ENCODE measurements at places on chromosomes 1 and 21.

DNA sequence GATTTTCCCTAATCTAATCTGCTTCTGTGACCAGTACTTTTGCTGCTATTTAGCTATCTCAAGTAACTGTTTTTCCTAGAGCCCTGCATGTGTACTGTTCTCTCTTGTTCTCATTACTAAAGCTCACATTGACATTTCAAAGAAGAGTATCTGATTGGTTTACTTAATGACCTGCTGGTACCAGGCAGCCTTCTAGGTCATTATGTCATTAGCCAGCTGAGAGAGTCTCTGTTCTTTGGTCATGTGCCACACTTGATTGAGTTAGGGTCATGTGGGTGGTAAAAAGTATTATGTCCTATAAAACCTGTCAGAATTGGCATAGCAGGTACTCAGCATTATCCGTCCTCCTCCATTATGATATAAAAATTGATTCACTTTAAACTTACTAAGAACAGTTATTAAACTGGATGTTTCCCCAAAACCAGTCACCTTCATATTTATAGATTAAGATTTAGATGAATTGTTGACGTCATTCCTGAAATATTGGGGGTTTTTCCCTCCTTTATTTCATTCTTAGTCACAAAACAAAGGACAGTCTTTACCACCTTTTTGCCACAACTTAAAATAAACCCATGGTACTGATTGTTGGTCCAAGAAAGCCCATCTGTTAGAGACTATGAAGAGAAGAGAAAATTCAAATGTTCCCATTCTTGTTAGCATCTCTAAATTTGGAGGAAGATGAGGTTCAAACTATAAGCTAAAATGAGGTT, 22.2 kb downstream of the FNDC5 start:
- no peak for DNase-seq

GRCh38 chr1:83075107-83075506, 923.8 kb downstream of the TTLL7 start:
- no peak for DNase-seq

GRCh38 chr1:177133977-177134538, 30.5 kb downstream of the ASTN1 start:
- DNase-seq = no peak

DNA sequence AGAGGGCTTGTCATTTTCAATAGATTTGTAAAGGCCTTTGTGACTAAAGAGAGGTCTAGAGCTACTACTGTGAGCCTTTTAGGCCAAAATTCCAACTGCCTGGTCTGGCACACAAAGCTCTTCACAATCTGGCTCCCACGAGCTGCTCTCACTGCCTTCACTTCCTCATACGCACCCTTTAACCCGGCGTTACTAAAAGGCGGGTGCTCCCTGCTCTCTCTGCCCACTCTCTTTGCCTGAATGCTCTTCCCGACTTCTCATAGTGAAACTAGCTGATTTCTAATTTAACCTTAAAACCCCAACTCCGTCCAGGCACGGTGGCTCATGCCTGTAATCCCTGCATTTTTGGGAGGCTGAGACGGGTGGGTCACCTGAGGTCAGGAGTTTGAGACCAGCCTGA, 14.2 kb downstream of the BSDC1 start:
- DNase-seq = no peak

DNA sequence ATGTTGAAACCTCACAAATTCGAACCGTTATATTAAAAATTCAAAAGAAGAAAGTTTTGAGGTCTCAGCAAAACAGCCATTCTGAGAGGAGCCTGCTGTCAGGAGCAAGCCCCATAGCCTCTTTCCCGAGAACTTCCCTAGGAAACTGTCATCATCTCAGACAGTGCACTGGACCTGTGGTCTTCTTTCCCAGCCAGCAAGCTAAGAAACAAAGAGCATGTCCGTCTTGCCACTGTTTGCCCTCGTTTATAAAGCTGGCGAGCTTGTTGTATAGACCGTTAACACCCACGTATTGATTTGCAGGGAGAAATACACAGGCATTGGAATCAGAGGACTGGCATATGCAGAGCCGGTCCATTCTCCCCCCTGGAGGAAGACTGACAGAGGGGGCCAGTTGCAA, 407.0 kb downstream of the NPHP4 start:
- no peak for DNase-seq

DNA sequence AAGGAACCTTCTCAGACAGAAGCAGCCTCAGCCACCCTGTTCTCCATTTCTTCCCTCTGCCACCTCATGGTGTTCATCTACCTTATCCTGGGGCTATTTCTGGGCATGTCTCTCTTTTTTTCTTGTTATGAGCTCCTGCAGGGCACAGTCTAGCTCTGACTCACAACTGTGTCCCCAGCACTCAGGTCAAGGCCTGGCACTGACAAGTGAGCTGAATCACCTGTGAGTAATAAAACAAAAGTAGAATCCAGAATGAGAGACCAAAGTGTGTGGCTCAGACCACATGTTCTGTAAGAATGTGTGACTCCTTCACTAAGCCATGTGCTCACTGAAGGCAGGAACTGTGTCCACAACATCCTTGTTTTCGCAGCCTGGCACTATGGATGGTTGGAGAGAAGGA, 23.2 kb downstream of the C1orf94 start:
- no peak for DNase-seq

DNA sequence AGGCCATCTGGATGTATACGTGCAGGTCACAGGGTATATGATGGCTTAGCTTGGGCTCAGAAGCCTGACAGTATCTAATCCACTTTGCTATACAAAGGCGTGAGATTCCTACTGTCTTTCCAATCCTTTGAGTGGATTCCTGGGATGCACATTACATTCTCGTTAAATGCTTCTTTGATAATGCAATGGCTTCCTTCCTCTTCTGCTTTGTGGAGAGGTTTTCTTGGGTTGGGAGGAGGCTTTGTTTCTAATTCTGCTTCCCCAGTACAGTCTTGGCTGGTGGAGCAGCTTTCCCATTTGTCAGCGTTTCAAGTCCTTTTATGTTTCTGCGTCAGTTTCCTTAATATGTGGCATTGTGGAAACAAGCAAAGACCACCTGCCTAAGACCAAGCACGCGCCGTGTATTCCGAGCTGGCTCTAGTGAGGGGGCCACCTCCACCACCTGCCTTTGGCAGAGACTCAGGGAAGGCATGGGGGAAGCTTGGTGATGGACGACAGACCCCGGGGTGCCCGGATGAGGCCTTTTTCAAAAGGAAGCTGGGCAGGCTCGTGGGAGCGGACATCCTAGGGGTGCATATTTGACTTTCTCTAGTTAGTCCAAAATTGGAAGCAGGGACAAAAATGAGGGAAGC, 72.7 kb downstream of the WDR4 start:
- no peak for DNase-seq

GRCh38 chr1:4710592-4711415, 56.4 kb downstream of the AJAP1 start:
- DNase-seq = peak; percentile 43

DNA sequence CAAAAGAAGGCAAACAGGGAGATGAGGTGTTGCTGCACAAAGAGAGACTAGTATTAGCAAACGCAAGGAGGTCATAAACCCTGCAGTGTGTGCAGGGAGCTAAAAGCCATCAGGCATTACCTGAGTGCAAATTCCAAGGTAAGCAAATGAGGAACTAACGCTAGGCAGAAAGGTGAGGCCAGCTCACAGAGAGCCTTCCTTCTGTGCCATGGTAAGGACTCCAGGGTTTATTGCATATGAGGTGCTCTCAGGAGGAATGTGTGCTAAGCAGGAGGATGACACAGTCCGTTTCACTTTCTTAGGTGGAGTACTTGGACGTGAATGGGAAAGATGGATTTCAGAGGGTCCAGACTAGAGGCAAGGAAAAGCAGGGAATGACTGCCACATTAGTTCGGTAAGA, 44.6 kb upstream of the MYBPHL start:
- DNase-seq = no peak

- DNase-seq = no peak
Observed at GRCh38 chr1:21320410-21321108, 30.3 kb upstream of the ECE1 start.

- DNase-seq = no peak
Observed at GRCh38 chr1:30242722-30243457, 480.5 kb downstream of the MATN1 start.

GRCh38 chr1:162364498-162364897, 12.2 kb downstream of the SPATA46 start:
- no peak for DNase-seq

DNA sequence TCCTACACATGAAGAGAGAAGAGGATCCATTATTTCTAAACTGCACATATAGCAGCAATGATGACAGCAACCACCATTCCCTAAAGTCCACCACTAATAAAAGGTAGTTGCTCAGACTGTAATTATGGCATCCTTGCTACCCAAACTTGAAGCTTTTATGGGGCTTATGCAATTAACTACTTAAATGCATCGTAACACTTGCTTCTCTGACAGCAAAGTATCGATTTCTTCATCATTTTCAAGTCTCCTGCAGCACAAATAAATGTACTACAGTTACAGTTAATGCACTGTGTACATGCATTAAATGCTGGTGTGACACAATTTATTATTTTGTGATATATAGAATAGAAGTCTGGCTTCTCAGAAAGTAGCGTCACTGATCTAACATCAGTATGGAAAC, 241.7 kb downstream of the USH2A start:
- DNase-seq = no peak

GRCh38 chr1:117605164-117605773, 579 bp upstream of the TENT5C start:
- peak; percentile 51 for DNase-seq

GRCh38 chr1:29959356-29959755, 723.0 kb downstream of the PTPRU start:
- DNase-seq = no peak

Measured in nephron progenitor cell (in vitro differentiated cells).